ENCODE measurements at places on chromosomes 12 and 14.

DNA sequence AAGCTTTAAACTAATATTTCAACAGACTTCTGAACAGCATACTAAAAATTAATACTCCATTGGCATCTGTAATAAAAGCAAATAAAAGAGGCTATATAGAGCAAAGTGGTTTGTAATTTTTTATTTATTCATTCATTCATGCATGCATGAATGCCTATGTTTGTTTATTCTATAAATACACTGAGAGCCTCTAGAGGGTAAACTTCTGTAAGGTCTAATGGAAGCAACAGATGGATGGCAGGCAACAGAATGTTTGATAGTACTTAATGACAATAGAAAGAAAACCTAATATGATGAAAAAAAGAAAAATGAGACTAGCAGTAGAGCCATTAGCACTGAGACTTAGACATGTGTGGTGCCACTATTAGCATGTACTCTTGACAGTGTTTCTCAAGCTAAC lies 253.1 kb downstream of the CCDC91 start:
- DNase-seq, result no peak

GRCh38 chr14:76208340-76208739 lies 56.6 kb downstream of the GPATCH2L start:
- DNase-seq, result no peak

DNA sequence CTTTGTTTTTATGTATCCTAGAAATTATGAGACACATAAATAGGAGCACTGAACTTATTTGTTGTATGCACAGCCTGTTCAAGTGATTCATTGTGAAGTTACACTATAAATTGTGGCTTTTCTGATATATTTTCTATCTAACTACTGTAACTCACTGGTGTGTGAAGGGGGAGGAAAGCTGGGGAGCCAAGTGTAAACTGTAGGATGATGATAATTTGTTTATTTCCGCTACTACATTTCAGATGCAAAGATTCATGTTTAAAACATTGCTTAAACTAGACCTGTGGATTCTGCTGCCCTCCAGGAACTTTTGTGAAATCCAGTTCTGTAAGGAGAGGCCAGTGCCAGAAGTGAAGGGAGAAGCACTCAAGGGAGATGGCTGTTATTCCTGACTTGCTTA lies 3.3 kb downstream of the TMTC2 start:
- DNase-seq, result no peak

DNA sequence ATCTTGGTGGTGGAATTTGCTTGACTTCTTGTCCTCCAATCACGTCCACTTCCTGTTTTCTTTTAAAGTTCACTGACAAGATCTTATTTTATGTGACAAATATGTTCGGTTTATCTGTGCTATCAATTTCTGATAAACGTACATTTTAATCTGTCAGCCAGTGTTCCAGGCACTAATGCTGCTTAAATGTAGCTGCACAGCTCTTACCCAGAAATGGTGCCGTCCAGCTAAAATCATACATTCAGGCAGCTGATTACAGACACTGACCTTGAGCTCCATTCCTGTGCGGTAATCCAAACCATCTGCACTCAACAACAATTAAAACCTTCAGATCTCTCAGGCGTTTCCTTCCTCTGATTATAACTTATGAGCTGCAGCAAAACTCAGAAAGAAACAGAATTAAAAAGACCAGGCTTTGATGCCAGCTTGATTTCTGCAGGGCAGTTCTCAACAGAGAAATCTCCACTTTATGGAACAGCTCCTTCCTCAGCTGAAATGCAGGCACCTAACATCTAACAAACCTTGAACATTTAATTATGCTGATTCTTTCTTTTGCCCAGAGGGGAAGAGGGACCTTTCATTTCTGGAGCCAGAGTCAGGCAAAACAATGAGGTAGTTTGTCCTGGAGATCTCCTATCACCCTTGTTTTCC lies 26.4 kb upstream of the RASSF3 start:
- no peak for DNase-seq

- no peak for DNase-seq
Measured at GRCh38 chr12:109681986-109682707, 31.5 kb upstream of the FAM222A start.

DNA sequence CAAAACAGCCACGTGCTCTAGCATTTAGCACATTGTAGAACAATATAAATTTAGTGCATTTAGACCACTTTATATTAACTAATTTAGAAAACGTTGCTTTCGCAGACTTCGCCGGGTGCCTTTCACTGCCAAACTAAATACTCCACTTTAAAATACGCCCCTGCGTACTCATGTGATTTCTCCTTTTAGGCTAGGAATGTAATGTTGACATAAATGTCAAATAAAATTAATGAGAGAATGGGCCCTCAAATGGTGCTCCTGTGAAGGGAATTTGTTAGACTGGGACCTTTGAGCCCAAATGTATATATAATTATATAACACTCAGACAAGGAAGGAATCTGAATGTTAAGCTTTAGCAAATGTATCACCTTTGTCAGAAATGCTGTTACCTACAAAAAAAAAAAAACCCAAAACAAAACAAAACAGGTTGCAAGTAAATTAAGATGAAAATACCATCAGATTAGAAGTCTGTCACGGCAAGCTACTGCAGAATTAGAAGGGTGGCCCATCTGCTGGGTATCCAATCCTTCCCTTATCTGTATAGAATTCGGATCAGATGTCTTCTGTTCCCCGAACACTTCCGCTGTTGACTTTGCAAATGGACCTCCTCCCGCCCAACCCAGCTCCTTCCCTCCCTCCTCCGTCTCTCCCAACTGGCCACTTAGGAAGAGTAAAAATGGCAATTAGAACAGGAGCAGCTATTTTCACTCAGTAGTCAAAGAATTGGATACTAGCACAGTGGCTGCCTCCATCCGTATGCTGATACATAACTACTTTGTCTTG lies 159.3 kb upstream of the FOXN3 start:
- DNase-seq, result no peak

DNA sequence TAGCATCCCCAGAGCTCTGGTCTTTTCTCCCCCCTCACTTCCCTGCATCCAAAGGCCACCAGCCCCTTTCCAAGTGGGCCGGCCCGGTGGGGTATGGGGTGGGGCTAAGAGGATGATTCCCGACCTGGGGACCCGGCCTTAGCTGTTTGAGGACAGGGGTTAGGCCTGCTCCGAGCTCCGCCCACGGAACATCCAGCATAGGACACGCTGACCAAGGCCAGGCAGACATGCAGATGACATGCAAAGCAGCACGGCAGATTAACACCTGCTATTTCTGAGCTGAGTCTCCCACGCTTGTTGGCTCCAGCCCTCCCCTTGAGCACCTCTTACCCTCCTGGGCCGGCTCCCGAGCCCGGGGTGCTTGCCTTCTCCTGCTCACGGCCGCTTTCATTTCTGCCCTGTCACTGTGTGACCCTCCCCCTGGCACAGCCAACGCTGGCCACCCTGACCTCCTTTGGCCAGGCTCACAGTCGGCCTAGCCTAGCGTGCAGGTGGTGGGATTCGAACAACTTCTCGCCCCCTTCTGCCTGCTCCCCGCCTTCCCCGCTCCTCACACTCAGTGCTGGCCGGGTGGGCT lies 40.2 kb downstream of the TEAD4 start:
- DNase-seq, result no peak

GRCh38 chr12:45186762-45187161 lies 29.1 kb upstream of the ANO6 start:
- DNase-seq, result no peak

- no peak for DNase-seq
Measured at GRCh38 chr14:28762303-28762954, 4.2 kb upstream of the FOXG1 start.

DNA sequence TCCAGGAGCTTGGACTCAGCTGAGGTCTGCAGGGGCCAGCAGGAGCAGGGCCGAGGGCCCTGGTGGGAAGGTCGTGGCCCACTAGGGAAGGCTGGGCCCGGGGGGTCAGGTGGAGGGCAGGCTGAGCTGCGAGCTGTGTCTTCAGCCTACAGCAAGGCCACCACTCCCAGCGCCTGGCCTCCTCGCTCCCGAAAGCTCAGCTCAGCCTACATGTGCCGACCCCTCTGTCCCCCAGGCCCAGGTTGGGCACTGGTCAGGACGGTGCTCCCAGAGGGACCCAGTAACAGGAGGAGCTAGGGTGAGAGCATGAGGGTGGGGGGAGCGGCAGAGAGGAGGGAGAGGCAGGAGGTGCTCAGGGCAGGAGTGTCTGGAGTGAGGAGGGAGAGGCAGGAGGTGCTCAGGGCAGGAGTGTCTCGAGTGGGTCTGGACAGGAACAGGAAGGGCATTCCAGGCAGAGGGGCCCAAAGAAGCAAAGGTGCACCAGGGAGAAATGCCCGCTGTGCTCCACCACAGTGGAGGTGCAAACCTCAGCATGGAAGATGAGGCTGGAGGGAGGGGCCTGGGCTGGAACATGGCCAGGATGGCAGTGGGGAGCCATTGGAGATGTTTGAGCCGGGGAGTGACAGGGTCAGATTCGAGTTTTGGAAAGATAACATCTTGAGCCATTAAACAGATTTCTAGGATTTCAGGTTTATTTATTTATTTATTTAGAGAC lies 29.1 kb upstream of the GPR132 start:
- DNase-seq, result no peak

DNA sequence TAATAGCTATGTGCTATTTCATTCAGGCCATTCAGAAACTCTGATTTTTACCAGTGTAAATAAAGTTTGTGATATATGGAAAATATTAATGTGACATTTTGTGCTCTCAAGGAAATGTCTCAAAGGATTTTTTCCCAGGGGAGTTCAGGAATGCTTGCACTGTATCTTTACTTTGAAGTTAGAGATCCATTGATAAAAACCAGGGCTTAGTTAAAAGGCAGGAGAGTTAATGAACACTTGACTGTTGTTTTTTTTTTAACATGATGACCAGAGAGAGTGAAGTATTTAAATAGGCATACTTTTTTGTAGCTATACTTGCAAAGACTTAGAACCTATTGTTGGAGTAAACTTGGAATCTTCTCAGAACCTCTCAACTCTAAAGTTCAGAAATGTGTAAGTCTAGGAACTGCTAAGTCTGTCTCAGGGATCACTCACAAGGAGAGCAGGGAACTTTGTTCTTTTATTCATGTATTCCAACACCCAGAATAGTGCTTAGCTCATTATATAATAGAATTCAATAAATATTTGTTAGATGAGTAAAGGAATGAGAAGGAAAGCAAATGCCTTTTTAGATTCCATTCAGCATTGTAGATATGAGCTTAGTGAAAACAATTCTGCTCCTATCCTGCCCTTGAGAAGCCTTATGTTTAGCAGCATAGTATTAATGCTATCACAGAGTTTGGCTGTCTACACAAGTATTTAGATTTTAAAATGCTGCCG lies 117.5 kb downstream of the DAAM1 start:
- DNase-seq, result no peak

DNA sequence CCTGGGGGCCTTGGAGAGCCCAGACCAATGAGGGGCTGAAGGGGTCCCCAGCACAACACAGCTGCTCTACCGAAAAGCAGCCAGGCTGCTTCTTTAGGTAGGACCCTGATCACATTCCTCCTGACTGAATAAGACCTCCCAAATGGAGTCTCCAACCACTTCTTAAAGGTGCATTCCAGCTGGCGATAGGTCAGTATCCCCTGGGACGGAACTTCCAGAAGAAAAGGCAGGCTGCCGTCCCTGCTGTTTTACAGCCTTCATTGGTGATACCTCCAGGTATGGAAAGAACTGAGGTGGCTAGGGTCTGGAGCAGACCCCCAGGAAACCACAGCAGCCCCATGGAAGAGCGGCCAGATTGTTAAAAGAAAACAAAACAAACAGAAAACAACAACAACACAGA lies 340.6 kb downstream of the BTG1 start:
- DNase-seq, result no peak

- DNase-seq, result no peak
Measured at GRCh38 chr12:105611340-105611739, 280.8 kb downstream of the C12orf75 start.

- DNase-seq, result no peak
Measured at GRCh38 chr12:50599366-50600095, 94.7 kb downstream of the DIP2B start.
